HCT116 (cell line): ENCODE measurements at places on chromosomes 7 and 10.

DNA sequence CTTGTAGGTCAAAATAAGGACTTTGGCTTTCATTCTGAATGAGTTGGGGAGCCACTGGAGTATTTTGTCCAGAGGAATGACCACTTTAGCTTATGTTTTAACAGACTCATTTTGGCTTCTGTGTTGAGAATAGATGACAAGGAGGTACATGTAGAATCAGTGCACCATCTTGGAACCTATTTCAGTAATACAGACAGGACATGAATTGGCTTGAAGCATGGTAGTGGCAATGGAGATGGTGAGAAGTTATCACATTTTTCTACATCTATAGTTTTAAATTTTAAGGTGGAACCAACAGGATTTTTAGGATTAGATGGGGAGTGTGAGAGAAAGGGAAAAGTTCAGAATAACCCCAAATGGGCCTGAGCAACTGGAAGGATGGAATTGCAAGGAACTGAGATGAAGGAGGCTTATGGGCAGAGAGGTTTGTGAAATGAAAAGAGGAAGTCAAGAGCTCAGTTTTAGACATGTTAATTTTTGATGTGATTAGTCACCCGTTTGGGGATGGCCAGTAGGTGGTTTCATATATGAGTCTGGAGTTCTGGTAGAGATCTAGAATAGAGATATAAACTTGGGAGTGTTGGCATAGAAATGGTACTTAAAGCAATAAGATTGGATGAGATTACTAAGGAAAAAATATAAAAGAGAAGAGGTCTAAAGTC lies 89.2 kb upstream of the JAZF1 start:
- H3K4me1 ChIP-seq, result peaks cover 3% of the 10 kb centered on the region; the same call in 1 of the 2 replicates
- no peaks in the 10 kb centered on the region for H3K27me3 ChIP-seq
- no peak overlapping the region for H3K27ac ChIP-seq
- H3K36me3 ChIP-seq, result no peaks in the 10 kb centered on the region

- H3K4me1 ChIP-seq, result peaks cover 29% of the 10 kb centered on the region
- H3K4me3 ChIP-seq, result peak overlapping the region; percentile 41
- H3K36me3 ChIP-seq, result no peaks in the 10 kb centered on the region
These were observed 297.0 kb upstream of the PITRM1 start for GRCh38 chr10:3469639-3470020.

DNA sequence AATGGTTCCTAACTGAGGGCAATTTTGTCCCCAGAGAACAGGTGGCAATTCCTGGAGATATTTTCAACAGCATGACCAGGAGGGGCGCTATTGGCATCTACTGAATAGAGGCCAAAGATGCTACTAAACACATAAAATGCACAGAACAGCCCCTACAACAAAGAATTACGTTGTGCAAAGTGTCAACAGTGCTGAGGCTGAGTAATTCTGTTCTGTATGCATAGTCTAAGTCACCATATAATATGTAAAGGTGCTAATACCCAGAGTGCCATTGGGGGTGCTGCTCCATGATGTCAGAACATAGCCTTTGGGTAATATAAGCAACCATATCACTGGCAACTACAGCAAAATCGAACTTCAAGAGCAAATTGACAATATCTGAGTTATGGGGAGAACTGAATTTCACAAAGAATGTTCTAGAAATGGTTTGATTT lies 213.3 kb upstream of the PHYHIPL start:
- no peak for DNase-seq
- no peaks in the 10 kb centered on the region for H3K36me3 ChIP-seq

DNA sequence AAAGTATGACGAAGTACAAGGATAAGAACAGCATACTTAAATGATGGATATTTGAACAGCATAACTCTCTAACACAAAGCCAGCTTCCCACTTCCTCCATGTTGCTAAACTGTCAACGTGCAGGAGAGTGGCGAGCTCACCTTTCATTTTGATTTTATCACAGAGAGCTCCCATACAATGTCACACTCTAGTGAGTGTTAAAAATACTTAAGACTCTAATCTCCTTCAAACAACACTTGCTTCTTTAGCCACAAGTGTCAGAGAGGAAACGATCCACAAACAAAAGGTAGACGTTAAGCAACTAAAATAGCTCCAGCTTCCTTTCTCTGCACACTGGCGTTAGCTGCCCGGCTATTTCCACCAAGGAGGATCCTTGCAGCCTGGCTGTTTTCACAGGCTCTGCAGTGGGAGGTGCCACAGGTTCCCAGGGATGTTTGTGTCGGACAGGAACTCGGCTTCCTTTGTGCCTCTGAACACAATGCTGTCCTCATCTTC lies 194.6 kb downstream of the COBL start:
- no peak for DNase-seq
- H3K36me3 ChIP-seq, result no peaks in the 10 kb centered on the region
- no peak overlapping the region for H3K27ac ChIP-seq
- H3K4me3 ChIP-seq, result no peak overlapping the region

GRCh38 chr10:2986391-2986801 lies 81.0 kb upstream of the PFKP start:
- DNase-seq, result no peak
- H3K36me3 ChIP-seq, result no peaks in the 10 kb centered on the region
- peak overlapping the region; percentile 63 for H3K4me3 ChIP-seq
- peaks cover 16% of the 10 kb centered on the region for H3K4me1 ChIP-seq
- peak overlapping the region; percentile 45; the same call in 1 of the 2 replicates for H3K27ac ChIP-seq

- no peak overlapping the region for H3K27ac ChIP-seq
- no peak for DNase-seq
- H3K36me3 ChIP-seq, result no peaks in the 10 kb centered on the region
- H3K4me1 ChIP-seq, result peaks cover 30% of the 10 kb centered on the region
- H3K27me3 ChIP-seq, result no peaks in the 10 kb centered on the region
These were observed 985 bp upstream of the CYTH3 start for GRCh38 chr7:6273380-6273837.

- no peaks in the 10 kb centered on the region for H3K27me3 ChIP-seq
- no peak for DNase-seq
- H3K36me3 ChIP-seq, result no peaks in the 10 kb centered on the region
- no peak overlapping the region for H3K4me3 ChIP-seq
- H3K27ac ChIP-seq, result no peak overlapping the region
These were observed 18.5 kb upstream of the IFRD1 start for GRCh38 chr7:112431803-112432202.

DNA sequence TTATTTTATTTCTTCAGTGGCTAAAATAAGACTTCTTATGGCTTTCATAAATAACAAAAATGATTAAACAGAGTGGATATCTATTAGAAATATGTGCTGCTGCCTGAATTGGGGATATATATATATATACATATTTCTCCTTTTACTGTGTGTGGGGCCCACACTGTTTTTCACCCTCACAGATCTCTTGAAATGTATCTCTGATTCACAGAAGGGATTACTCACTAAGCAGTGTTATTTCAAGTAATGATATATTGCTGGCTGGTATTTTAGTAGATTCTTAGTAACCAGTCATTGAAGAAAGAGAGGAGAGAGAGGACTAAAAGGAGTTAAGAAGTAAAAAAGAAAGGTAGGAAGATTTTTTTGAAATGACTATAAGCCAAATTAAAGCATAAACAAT lies 308.6 kb upstream of the NRP1 start:
- H3K4me3 ChIP-seq, result no peak overlapping the region
- no peaks in the 10 kb centered on the region for H3K4me1 ChIP-seq
- no peak overlapping the region for H3K27ac ChIP-seq
- H3K36me3 ChIP-seq, result no peaks in the 10 kb centered on the region
- no peak for DNase-seq
- no peaks in the 10 kb centered on the region for H3K27me3 ChIP-seq

- DNase-seq, result no peak
- H3K27ac ChIP-seq, result no peak overlapping the region
- H3K4me1 ChIP-seq, result no peaks in the 10 kb centered on the region
These were observed 133.5 kb upstream of the MBL2 start for GRCh38 chr10:52906046-52906445.

- H3K27me3 ChIP-seq, result no peaks in the 10 kb centered on the region
- no peak overlapping the region for H3K27ac ChIP-seq
- DNase-seq, result no peak
These were observed 173.9 kb downstream of the ZNF438 start for GRCh38 chr10:30857803-30858202.

GRCh38 chr7:111987886-111988285 lies 218.3 kb downstream of the DOCK4 start:
- no peak overlapping the region for H3K4me3 ChIP-seq
- no peak for DNase-seq
- H3K27me3 ChIP-seq, result no peaks in the 10 kb centered on the region
- no peaks in the 10 kb centered on the region for H3K36me3 ChIP-seq
- no peak overlapping the region for H3K27ac ChIP-seq
- H3K4me1 ChIP-seq, result no peaks in the 10 kb centered on the region

GRCh38 chr10:104122225-104123107 lies 495 bp downstream of the SFR1 start:
- H3K36me3 ChIP-seq, result 0 out of 2 replicates have a peak, but pooled peaks cover 10% of the 10 kb centered on the region
- H3K27me3 ChIP-seq, result no peaks in the 10 kb centered on the region
- no peak for DNase-seq
- H3K4me3 ChIP-seq, result peak overlapping the region; percentile 86

GRCh38 chr10:79354141-79354540 lies 6.9 kb downstream of the PPIF start:
- H3K4me3 ChIP-seq, result no peak overlapping the region
- no peak for DNase-seq
- peaks cover 4% of the 10 kb centered on the region; the same call in 1 of the 2 replicates for H3K4me1 ChIP-seq
- H3K36me3 ChIP-seq, result peaks cover 62% of the 10 kb centered on the region
- no peaks in the 10 kb centered on the region for H3K27me3 ChIP-seq

- H3K4me1 ChIP-seq, result no peaks in the 10 kb centered on the region
- H3K36me3 ChIP-seq, result no peaks in the 10 kb centered on the region
- DNase-seq, result no peak
- H3K27ac ChIP-seq, result no peak overlapping the region
These were observed 10.8 kb downstream of the UROS start for GRCh38 chr10:125812128-125812750.

GRCh38 chr7:129855234-129855673 lies 97.5 kb downstream of the UBE2H start:
- H3K27me3 ChIP-seq, result no peaks in the 10 kb centered on the region
- peak overlapping the region; percentile 97 for H3K27ac ChIP-seq
- H3K4me1 ChIP-seq, result peaks cover 96% of the 10 kb centered on the region

- no peaks in the 10 kb centered on the region for H3K4me1 ChIP-seq
- no peak overlapping the region for H3K4me3 ChIP-seq
- DNase-seq, result no peak
- H3K36me3 ChIP-seq, result no peaks in the 10 kb centered on the region
- no peak overlapping the region for H3K27ac ChIP-seq
These were observed 70.4 kb downstream of the PYROXD2 start for GRCh38 chr10:98344589-98345038.

DNA sequence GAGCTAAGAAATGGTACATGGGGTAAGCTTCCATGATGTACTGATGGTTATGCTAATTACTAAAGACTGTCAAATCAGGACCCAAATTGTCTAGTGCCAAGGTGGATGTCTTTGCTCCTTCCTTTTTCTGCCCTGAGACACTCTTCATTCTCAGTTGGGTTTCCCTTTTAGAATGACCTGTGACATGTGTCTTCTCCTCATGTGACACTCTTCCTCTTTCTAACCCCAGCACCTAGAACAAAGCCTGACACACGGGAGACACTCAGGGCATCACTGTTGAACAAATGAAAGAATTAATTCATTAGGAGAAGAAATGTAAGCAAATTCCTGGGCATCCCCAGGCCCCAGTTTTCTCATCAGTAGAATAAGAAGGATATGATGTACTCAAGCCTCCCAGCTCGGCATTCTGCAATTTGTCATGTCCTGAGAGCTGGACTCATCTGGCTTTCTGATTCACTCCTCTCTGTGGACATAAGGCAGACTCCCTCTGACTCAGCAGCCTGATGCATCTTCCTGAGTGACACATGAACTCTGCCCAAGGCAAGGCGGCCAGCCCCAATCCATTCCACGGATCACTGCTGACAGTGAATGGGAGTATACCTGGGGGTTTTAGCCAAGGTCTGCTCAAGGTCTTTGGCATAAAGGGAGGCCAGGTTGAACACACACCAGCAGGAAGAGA lies 473.8 kb downstream of the KCNMA1 start:
- no peaks in the 10 kb centered on the region for H3K4me1 ChIP-seq
- peak; percentile 43 for DNase-seq
- H3K4me3 ChIP-seq, result no peak overlapping the region
- peaks cover 37% of the 10 kb centered on the region for H3K27me3 ChIP-seq
- no peaks in the 10 kb centered on the region for H3K36me3 ChIP-seq

DNA sequence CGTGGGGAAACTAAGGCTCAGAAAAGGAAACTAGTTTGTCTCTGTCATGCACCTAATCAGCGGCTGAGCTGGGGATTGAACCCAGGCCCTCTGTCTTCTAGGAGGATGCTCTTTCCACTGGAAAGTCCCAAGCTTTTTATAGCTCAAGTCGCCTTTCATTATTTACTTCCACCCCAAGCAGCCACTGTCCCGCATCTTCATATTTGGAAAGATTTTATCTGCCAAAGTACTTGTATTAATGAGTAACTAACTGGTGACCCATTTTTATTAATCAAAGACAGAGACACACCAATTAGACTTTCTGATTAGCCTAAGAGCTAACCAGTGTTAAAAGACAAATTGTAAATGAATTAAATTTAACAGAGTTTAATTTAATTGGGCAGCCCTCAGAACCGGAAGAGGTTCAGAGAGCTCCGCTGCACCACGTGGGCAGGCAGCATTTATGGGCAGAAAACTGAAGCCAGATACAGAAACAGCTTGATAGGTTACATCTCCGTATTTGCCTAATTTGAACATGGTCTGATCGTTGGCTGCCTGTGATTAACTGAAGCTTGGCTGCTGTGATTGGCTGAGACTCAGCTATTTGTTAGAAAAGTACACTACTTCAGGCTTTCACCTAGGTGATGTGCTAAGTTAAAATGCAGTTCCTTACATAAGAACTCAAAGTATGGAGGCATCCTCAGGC lies 78.5 kb upstream of the PDCD4 start:
- H3K4me1 ChIP-seq, result no peaks in the 10 kb centered on the region
- no peak for DNase-seq
- no peaks in the 10 kb centered on the region for H3K36me3 ChIP-seq
- H3K27me3 ChIP-seq, result no peaks in the 10 kb centered on the region
- no peak overlapping the region for H3K27ac ChIP-seq

DNA sequence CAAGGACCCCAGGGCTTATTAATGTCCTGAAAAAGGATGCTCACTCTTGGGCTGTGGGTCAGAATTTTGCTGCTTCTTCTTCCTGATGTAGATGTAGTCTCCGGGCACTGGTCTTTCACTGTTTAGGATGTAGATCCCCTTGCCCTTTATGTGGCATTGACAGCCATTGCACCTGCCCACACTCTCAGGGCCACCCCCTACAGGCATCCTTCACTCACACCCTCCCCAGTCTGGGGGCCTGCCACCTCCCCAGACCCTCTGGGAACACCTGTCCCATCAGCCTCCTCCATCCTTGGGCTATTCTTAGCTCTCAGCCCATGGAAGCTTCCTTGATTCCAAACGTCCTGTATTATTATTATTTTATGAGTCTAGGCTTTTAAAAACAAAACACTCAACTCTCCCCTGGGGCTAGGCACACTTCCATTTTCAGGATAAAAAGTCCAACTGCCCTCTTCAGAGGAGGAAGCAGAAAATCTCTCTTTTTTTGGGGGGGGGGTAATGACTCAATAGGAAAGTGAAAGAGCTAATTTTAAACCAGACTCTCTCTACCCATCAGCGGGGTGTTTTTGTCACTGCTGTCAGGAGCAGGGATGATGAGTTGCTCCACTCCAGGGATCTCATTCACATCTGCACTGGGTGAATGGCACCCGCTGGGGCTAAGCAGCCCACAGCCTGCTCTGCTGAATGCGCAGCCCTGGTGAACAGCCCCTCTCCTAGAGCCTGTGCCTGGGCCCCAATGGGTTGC lies 11.5 kb upstream of the KLRG2 start:
- H3K4me1 ChIP-seq, result no peaks in the 10 kb centered on the region
- H3K27ac ChIP-seq, result no peak overlapping the region
- no peaks in the 10 kb centered on the region for H3K27me3 ChIP-seq
- H3K4me3 ChIP-seq, result no peak overlapping the region
- H3K36me3 ChIP-seq, result no peaks in the 10 kb centered on the region
